ENCODE measurements at places on chromosomes 12 and 14. TPM values are rescaled to one million over a fixed set of nuclear protein-coding genes. Genes with fewer than 3 reads are reported as not detected.

DNA sequence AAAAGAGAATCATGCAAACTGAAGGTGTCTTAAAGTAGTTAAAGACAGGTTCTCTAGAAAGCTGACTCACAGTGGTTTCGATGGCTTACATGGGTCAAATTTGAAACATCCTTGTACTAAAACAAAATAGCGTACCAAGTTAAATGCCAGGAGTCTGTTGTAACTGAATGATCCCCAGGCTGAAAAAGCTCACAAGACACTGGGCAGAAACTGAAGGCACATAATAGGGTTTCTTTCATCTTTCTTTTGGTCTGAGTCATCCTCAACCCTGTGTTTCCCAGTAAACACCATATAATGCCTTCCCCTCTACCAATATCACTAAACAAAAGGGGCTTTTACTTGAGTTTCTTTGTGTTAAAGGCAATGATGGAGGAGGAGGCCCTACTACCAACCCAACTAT is 12.8 kb downstream of the ZFYVE1 start:
- H3K27me3 ChIP-seq = no peaks in the 10 kb centered on the region
- no peak for DNase-seq

DNA sequence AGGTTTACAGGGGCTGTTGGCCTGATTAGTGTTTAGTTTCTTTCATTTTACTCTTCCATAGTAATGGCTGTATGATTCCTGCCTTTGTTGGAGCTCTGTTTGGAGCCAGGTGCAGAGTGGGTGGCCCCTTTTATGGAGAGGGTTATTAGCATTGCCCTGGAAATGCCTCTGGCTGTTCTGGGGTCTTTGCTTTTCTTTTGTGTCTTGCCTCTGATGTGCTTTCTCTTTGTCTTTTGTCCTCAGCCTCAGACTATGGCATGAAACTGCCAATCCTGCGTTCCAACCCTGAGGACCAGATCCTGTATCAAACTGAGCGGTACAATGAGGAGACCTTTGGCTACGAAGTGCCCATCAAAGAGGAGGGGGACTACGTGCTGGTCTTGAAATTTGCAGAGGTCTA is 6.9 kb downstream of the MLEC start:
- no peaks in the 10 kb centered on the region for H3K27me3 ChIP-seq
- no peak for DNase-seq
- peaks cover 61% of the 10 kb centered on the region for H3K36me3 ChIP-seq
- H3K27ac ChIP-seq = no peak overlapping the region
- no peak overlapping the region for H3K4me3 ChIP-seq

GRCh38 chr12:65607401-65607841 is 216.9 kb upstream of the HMGA2 start:
- no peak overlapping the region for H3K27ac ChIP-seq
- H3K4me1 ChIP-seq = no peaks in the 10 kb centered on the region
- DNase-seq = no peak
- H3K36me3 ChIP-seq = no peaks in the 10 kb centered on the region
- no peaks in the 10 kb centered on the region for H3K27me3 ChIP-seq

The SYCP3 gene
- total RNA-seq = 0.22 TPM

- no peaks in the 10 kb centered on the region for H3K4me1 ChIP-seq
- no peak overlapping the region for H3K4me3 ChIP-seq
- no peak overlapping the region for H3K27ac ChIP-seq
- H3K36me3 ChIP-seq = no peaks in the 10 kb centered on the region
- DNase-seq = no peak
Measured at GRCh38 chr12:28132398-28132797, 57.9 kb upstream of the CCDC91 start.

DNA sequence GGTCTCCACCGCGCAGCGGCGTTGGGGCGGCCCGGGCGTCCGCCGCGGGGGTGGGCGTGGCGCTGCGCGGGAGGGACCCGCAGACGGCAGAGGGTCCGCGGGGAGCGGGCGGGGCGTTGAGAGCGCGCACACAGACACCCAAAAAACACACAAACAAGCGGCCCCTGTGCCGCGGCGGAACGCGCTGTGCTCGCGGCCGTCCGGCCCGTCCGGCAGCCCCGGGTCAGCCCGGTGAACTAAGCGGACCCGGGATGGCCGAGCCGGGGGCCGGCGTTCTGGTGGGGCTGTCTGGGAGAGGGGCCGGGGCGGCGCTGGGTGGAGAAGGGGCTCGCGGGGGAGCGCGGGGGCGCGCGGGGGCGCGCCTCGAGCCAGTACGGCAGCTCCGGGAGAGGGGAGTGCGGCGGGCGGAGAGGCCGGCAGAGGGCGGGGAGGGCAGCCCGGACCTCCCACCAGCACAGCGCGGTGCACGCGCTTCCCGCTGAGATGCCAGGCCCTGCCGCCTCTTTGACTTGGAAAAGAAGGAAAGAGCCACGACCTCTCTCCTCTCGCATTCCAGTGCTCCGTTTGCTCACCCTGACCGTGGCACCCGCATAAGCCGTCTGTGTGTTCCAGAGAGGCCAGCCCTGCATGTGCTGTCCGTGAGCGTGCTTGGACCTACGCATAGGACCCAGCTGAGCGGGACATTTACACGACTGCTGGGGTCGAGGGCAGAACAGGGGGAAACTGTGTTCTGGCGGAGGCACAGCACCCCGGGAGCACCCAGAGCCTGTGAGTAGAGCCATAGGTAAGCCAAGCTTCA is 10.3 kb downstream of the SLC6A12 start:
- DNase-seq = no peak
- no peaks in the 10 kb centered on the region for H3K36me3 ChIP-seq
- peaks cover 2% of the 10 kb centered on the region for H3K4me1 ChIP-seq
- peaks cover 41% of the 10 kb centered on the region for H3K27me3 ChIP-seq
- H3K27ac ChIP-seq = no peak overlapping the region

DNA sequence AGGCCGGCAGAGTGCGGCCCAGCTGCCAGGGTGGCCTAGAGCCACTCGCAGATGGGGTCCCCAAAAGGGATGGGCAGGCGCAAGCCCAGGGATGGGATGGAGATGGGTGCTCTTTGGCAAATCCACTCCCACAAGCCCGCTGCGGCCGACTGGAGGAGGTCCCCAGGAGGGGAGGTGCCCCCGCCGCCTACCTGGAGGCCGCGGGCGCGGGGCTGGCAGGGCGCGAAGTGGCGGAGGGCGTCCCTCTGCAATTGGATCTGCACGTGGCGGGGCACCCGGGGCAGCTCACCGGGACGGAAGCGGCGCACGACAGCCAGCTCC is 730 bp downstream of the PPP1R3E start:
- peaks cover 12% of the 10 kb centered on the region for H3K27me3 ChIP-seq
- peaks cover 30% of the 10 kb centered on the region for H3K4me1 ChIP-seq
- DNase-seq = no peak
- peak overlapping the region; percentile 75 for H3K4me3 ChIP-seq
- H3K27ac ChIP-seq = peak overlapping the region; percentile 93

- H3K4me1 ChIP-seq = no peaks in the 10 kb centered on the region
- H3K4me3 ChIP-seq = no peak overlapping the region
- H3K36me3 ChIP-seq = no peaks in the 10 kb centered on the region
- no peak for DNase-seq
Measured at GRCh38 chr14:75340921-75341320, 62.3 kb downstream of the FOS start.

DNA sequence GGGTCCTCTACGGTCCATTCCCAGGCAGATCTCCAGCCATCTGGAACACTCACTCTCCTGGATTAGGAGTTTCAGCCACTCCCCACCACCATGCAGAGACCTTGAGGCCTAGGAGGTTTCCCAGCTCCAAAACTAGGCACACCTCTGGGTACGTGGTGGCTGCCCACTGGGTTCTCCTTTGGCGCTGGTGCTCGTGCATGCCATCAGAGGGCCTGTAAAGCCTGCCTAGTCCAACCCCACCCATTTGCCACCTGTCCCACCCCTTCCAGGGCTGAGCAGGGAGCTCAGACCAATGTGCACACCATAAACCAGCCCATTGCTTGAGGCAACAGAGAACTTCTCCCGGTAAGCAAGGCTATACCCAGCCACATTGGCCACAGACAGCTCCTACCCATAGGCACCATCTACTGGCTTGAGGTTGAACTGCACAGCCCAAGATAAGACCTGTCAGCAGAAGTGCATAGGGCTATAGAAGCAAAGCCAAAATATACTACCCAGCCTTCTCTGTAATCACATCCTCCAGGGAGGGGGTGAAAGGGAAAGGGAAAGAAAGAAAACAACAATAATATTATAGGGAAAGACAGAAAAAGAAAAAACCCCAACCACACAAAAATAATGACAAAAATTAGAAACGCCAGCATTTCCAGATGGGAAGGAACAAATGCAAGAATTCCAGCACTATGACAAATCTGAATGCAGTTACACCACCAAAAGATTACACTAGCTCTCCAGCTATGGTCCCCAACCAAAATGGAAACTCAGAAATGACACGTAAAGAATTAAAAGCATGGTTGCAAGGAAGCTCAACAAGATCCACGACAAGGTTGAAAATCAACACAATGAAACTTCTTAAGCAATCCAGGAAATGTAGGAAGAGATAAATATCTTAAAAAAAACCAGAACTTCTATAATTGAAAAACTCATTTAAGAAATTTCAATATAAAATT is 111.9 kb upstream of the CCDC175 start:
- H3K4me3 ChIP-seq = no peak overlapping the region
- no peak overlapping the region for H3K27ac ChIP-seq
- H3K27me3 ChIP-seq = no peaks in the 10 kb centered on the region
- H3K36me3 ChIP-seq = no peaks in the 10 kb centered on the region
- no peaks in the 10 kb centered on the region for H3K4me1 ChIP-seq

DNA sequence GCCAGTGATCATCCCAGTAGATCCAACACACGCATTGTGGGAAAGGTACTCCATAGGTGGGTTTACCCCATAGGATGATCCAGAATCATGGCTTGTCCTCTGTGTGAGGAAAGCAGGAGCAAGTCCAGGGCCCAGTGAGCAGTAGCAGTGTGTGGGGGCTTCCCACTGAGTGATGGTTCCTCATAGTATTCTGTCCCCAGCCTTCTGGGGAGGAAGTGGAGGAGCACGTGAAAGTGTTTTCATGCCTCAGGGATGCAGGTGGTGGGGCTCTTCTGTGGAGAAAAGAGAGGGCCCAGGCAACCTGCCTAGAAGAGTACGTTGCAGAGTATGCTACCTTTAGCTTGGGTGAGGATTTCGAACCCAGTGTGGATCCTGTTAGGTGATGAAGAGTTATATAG is 56.5 kb downstream of the SUSD6 start:
- H3K4me1 ChIP-seq = peaks cover 59% of the 10 kb centered on the region
- H3K36me3 ChIP-seq = peaks cover 5% of the 10 kb centered on the region
- DNase-seq = no peak
- H3K27ac ChIP-seq = no peak overlapping the region

The EPYC gene
- not detected for total RNA-seq

DNA sequence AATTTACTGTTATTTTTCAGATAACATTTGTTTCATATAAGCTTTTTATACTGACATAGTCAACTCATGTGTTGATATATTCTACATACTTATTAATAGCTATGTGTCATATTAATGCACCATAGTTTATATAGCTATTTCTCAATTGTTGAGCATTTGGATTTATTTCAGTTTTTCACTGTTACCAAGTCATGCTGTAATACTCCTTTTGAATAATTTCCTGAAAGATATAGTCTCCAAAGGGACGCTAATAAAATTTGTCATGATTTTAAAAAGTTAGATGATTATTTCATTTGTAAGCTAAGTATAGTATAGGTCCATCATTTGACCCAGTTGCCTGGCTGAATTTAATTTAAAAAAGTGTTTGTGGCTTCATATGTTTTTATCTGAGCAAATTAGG is 47.8 kb downstream of the ATL1 start:
- H3K27ac ChIP-seq = no peak overlapping the region
- no peaks in the 10 kb centered on the region for H3K36me3 ChIP-seq
- H3K27me3 ChIP-seq = no peaks in the 10 kb centered on the region

DNA sequence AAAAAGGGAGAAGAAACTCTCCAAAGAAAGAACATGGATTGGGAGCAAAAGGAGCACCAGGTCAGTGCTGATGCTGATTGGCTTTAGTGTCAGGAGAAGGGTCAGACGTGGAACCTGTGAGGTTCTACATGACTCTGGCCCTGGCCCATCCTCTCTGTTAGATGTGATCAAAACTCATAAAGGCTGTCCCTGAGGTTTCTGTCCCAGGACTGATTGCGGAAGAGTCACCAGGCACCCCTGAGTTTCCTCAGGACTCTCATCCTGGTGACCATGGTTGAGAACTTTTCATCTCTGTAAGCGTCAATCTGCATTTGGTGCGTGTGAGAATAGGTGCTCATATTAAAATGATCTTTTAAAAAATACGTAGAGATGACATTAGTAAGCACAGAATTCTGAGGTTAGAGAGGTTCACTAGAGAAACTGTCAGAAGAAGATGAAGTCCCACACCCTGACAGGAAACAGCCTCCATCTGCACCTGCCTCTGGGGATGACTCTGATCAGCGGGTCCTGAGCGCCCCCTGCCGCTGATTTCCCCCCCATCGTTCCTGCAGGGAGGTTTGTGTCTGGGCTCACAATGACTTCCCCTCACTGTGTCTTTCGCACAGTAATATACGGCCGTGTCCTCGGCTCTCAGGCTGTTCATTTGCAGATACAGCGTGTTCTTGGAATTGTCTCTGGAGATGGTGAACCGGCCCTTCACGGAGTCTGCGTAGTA is 741.8 kb downstream of the TMEM121 start:
- no peak overlapping the region for H3K4me3 ChIP-seq
- no peak overlapping the region for H3K27ac ChIP-seq
- DNase-seq = peak; percentile 71
- H3K36me3 ChIP-seq = no peaks in the 10 kb centered on the region

The NTN4 gene
- 0.47 TPM for total RNA-seq

GRCh38 chr12:132543298-132544079 is 53.5 kb downstream of the FBRSL1 start:
- no peak overlapping the region for H3K27ac ChIP-seq
- peaks cover 14% of the 10 kb centered on the region for H3K4me1 ChIP-seq
- no peaks in the 10 kb centered on the region for H3K27me3 ChIP-seq
- peaks cover 12% of the 10 kb centered on the region for H3K36me3 ChIP-seq
- H3K4me3 ChIP-seq = no peak overlapping the region

- H3K4me1 ChIP-seq = no peaks in the 10 kb centered on the region
Measured at GRCh38 chr14:53591816-53592215, 364.8 kb downstream of the BMP4 start.
